ENCODE measurements at places on chromosomes 6 and 20.
A peak's percentile ranks its signal among the peaks of the same experiment; 100 is the strongest.

- DNase-seq: no peak
These were observed 36.0 kb downstream of the TMEM242 start for GRCh38 chr6:157287247-157287850.

DNA sequence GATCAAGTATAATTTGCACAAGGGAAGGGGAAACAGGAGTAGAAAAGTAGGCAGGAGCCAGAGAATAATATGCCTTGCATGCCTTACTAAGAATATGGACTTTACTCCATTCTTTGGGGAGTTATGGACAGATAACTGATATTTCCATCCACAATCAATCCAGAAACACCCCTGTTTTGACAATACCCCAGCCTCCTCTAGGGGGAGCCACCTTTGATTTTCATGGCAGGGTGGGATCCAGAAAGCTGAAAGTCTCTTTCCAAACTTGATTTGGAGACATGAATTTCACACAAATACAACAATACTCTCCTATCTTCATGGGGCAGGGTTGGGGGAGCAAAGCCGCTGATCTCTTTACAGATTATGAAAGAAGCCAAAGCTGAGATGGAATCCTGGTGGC lies 404.1 kb downstream of the FOXA2 start:
- DNase-seq: no peak

DNA sequence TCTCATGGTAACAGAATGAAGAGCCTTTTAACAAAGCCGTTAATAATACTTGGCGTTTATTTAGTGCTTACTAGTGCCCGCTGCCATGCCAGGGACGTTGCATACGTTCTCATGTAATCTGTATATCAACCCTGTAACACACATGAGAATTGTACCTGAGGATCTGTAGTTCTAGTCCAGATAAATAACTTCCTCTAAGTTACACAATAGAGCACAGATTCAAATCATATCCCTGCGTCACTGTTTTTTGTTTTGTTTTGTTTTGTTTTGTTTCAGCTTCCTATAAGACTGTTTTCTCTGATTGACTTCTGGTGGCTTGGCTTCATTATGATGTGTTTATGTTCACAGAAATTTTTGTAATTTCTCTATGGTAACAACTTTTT lies 553 bp downstream of the ZSCAN16 start:
- no peak for DNase-seq

GRCh38 chr6:128731249-128732165 lies 151.4 kb upstream of the LAMA2 start:
- DNase-seq: peak; percentile 88

DNA sequence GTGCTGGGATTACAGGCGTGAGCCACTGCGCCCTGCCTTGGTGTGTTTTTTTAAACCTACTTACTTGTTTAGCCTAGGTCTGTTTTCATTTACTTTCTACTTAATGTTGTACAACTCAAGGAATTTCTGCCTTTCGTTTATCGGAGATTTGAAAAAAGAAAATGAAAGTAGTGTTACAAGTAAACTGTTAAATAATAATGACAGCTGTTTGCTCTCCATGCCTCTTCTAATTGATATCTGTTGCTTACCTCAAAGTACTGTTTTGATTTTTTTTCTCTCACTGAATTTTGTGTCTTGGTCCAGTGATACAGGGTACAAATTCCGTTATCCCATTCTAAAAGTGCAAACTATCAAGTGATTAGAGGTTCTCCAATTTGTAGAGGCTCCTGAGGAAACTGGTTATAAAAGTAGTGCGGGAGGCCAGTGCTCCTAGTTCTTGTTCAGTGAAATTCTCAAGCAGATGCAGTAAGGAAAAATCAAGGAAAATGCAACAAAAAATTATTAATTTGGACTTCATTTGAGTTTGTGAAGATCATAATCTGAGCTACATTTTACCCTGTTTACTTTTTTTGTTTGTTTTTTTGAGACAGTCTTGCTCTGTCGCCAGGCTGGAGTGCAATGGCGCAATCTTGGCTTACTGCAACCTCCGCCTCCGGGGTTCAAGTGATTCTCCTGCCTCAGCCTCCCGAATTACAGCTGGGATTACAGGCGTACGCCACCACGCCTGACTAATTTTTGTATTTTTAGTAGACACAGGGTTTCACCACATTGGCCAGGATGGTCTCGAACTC lies 2.2 kb downstream of the UBR2 start:
- peak; percentile 12 for DNase-seq

- DNase-seq: no peak
These were observed 22.7 kb upstream of the CCND3 start for GRCh38 chr6:41964201-41964887.

DNA sequence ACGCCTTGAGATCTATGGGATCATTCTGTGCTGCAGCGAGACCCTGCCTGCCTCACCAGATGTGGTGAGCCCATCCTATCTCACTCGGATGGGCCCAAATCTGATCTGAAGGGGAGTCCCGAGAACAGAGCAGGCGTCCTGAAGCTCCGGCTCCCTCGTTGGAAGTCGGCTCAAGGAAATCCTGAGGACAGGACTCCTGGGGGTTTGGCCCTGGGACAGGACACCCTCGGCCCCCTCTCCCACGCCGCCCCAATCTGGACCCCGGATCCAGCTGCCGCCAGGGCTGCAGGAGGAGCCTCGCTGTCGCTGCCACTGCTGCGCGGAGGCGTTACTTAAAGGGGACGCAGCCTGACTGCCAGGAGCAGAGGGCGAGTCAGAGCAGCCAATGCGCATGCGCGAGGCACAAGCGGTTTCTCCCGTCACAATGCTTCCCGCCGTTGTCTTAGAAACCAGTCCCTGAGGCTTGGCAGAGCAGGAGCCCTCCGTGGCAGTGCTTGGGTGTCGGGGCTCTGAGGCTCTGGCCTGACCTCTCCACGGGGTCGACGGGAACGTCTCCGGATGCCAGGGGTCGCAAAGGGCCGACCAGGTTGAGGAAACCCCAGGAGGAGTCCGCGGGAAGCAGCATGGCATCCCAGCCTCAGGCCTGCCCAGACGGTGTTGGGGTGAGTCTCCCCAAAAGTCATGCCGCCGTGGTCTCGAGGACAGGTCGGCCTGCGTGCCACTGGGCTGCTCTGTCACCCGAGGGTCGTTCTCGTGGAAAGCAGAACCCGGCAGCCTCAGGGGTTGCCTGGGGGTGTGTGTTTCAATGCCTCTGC lies 1567.8 kb upstream of the DEFB115 start:
- DNase-seq: no peak

- no peak for DNase-seq
These were observed 36.1 kb downstream of the C6orf132 start for GRCh38 chr6:42106112-42107023.

DNA sequence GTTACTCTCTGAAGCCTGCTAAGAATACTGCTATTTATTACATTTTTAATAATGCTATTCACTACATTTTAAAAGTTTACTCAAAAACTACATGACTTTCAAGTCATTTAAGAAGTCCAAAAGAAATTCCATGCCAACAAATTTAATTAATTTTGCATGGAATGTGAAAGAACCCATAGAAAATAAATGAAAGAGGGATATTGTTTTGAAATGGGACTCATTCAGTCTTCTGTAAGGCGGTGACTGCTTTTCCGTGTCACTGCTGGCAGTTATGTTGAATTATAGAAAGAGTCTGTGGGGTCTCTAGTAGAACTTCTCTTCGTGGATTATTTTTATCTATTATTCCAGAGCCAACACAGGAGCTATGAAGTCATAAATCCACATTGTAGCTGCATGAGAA lies 211.2 kb downstream of the LAMA2 start:
- DNase-seq: no peak

GRCh38 chr6:41302638-41303037 lies 16.2 kb upstream of the TREM1 start:
- DNase-seq: no peak

DNA sequence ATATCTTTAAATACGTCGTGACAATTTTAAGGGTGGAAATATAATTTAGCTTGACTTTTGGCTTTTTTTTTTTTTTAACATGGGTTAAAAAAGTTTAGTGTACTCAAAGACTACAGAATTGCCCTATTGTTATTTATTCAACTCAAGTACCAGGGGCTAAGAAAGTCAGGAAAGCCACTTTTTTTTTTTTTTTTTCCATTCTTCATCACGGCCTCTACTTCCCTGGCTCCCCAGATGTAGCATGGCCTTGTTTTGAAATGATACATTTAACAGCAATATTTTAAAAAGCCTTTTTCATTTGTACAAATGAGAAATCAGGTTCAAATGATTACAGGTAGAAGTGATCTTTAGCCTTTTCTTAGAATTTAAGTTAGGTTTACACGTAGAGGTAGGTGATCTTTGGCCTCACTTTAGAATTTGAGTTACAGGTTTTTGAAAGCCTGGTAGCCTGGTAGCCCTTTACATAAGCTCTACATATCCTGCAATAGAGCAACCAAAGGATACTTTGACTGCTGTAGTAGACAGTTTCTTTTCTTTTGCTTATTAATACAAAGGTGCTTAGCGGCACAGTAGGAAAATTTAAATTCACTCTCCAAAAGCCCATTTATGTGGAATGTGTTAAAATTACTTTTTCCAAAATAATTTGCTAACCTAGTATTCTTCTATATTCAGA lies 160.5 kb upstream of the MMS22L start:
- DNase-seq: no peak

- peak; percentile 75 for DNase-seq
These were observed 706 bp downstream of the ZNF184 start for GRCh38 chr6:27472182-27472616.

DNA sequence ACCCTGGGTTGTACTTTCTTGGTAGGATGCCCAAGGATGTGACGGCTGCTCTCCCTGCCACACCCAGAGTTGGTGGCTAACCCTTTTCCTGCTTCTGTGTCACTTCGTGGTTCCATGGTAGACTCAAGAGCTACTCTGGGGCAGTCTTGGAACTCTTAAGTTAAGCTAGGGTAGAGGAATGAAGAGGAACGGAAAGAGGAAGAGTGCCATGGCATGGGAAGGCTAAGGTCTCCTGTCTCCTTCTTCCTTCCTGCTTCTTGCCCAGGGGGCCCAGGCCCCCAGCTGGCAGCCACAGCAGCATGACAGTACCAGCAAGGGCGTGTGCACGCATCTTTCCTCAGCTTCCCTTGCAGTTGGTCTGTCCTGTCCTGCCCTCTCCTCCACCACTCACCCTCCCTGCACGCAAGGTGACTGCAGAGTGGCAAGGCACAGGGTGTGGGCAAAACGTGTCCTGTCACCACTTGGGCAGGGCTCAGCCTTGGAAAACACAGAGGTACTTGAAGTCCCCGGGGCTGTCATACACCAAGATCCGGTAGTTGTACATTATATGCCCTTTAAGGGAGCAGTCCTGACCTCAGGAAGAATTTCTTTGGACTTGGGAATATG lies 39.8 kb upstream of the TGM3 start:
- no peak for DNase-seq

DNA sequence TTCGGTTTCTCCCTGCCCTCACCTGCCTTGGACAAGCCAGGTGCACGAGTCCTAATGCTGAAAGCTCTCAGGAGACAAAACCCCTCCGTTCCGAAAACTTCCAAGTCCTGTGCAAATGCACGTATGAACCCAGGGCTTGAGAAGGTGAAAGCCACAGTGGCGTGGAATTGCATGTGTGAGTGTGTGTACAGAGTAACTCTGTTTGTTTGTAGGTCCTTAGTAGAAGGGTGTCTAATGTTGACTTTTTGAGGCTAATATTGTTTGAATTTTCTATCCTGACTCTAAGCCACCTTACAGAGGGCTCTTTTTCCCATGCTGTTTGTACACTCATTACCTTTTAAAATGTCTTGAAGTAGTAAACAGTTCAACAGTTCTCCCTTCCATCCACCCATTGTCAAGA lies 129.1 kb downstream of the FOXA2 start:
- no peak for DNase-seq

- DNase-seq: peak; percentile 4
These were observed 49.0 kb downstream of the COL19A1 start for GRCh38 chr6:69915346-69915745.

- DNase-seq: peak; percentile 77
These were observed 123.3 kb downstream of the KIF13A start for GRCh38 chr6:17863901-17864754.

DNA sequence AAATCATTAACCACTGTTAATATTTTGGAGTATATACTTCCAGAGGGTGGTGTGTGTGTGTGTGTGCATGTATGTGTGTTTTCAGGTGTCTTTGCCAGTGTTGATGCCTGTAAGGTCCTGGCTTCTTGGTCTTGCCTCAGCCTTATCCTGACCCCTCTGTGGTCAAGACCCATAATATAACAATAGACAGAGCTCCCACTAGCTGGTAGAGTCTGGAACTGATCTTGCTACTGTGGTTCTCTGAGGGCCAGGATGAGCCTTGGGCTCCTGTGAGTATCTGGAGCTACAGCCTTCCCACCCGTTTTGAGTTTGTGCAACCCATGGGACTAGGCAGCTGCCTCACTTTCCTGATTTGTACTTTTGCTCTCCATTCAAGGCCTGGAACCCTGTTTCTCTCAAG lies 191.0 kb downstream of the IBTK start:
- no peak for DNase-seq

GRCh38 chr6:112180095-112180820 lies 74.1 kb downstream of the LAMA4 start:
- DNase-seq: peak; percentile 92

- no peak for DNase-seq
These were observed 324.2 kb upstream of the CNR1 start for GRCh38 chr6:88490195-88490907.

GRCh38 chr20:3767110-3767426 lies 485 bp downstream of the ADISSP start:
- DNase-seq: no peak

- no peak for DNase-seq
These were observed 10.7 kb upstream of the PRR18 start for GRCh38 chr6:166318649-166319600.

- peak; percentile 45 for DNase-seq
These were observed 319.9 kb downstream of the TRDN start for GRCh38 chr6:123316733-123317323.

- no peak for DNase-seq
These were observed 699.1 kb upstream of the ADGRB3 start for GRCh38 chr6:67935976-67936477.

GRCh38 chr20:13158369-13158768 lies 62.7 kb upstream of the ISM1 start:
- peak; percentile 33 for DNase-seq

- DNase-seq: peak; percentile 77
These were observed 65.1 kb downstream of the CGA start for GRCh38 chr6:87029711-87030314.

DNA sequence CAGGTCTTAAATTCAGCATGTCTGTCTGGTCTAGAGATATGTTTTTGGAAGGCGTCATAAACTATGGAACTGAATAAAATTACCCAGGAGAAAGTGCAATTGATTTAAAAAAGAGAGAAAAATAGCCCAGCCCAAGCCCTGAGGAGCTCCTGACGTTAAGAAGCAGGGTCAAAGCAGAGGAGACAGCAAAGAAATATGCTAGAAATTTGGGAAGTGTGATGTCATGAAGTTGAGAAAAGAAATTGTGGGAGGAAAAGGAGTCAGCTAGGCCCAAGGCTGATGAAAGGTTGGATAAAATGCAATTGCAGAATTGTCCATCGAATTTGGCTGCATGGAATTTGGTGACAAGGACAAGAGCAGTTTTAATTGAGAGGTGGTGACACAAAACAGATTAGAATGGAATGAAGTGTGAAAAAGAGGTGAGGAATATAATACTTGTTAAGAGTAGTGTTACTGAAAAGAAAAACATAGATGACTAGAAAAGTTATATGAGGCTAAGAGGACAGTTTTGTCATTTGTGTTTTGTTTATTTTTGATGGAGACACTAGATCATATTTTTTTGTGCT lies 381.6 kb downstream of the LAMA2 start:
- peak; percentile 36 for DNase-seq

- peak; percentile 96 for DNase-seq
These were observed 31.5 kb upstream of the ADTRP start for GRCh38 chr6:11810039-11810541.

GRCh38 chr6:161631676-161632194 lies 357.9 kb upstream of the AGPAT4 start:
- DNase-seq: peak; percentile 59

GRCh38 chr20:15862178-15862577 lies 711.1 kb downstream of the KIF16B start:
- no peak for DNase-seq

All from fibroblast of the aortic adventitia (primary cell).